Activated T-helper 2 cell treated with anti-CD3 and anti-CD28 coated beads, Interferon-gamma antibody, Interleukin-2, Interleukin-4, amounts not matched to agents 10 μg/mL and 5 μg/mL and 100 μg/mL, durations not matched to agents 14 hours and 24 hours and 36 hours (primary cell): ENCODE measurements at places on chromosomes 5 and 9.

DNA sequence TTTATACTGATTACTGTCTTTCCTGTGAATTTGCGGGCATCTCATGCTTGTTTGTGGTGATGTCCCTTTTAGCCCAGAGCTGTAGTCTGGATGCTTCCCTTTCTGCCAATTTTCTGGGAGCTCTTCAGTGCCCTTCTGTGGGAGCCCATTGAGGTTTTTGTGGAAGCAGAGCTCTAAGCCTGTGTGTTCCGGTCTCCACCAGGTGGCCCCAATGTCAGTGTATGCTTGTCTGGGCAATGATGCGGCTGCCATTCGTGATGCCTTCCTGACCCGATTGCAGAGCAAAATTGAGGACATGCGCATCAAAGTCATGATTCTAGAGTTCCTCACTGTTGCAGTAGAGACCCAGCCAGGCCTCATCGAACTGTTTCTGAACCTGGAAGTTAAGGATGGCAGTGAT lies 35.1 kb downstream of the SH3GLB2 start:
- DNase-seq, result no peak
- H3K27me3 ChIP-seq, result no peaks in the 10 kb centered on the region
- no peak overlapping the region for H3K4me3 ChIP-seq
- H3K36me3 ChIP-seq, result peaks cover 67% of the 10 kb centered on the region
- no peak overlapping the region for H3K27ac ChIP-seq
- H3K4me1 ChIP-seq, result peaks cover 7% of the 10 kb centered on the region

DNA sequence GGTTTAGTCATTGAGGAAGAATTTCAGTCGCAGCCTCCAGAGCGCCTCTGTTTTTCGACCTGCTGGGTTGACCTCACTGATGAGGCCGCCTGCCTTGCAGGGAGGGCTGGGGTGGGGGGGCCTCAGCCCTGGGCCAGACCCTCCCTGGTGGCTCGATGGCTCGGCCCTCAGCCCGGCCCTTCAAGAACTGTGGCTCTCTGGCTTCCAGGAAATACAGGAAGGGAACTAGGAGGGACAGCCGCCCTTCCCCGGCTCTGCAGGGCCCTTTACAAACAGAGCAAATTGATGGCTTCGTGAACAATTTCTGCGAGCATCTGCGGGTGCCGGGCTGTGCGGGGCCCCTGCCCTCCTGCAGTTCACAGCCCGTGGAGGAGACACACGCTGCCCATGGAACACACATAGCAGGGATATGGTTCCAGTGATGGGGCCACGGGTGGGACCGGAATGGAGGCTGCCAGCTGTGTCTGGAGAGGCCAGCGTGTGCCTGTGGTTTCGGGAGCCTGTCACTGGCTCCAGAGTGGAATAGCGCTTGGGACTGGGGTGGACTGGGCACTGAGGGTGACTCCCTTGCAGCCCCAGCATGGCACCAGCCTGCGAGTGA lies 39.6 kb downstream of the COL5A1 start:
- DNase-seq, result no peak
- no peaks in the 10 kb centered on the region for H3K27me3 ChIP-seq
- no peaks in the 10 kb centered on the region for H3K36me3 ChIP-seq
- no peak overlapping the region for H3K4me3 ChIP-seq
- H3K27ac ChIP-seq, result no peak overlapping the region

- peak within 1 kb of the TSS; percentile 95 for H3K4me3 ChIP-seq
- H3K27me3 ChIP-seq, result no peaks in the 10 kb centered on the region
- no peak for DNase-seq
- peak within 1 kb of the TSS; percentile 99 for H3K27ac ChIP-seq
- peaks cover 44% of the 10 kb centered on the region for H3K4me1 ChIP-seq
Measured at GRCh38 chr5:163460562-163461171, at the start of gene HMMR. Gene HMMR (plus strand): TSS chr5:163460632. CDS start chr5:163460693, 61 bp downstream.

GRCh38 chr9:93557366-93558137 lies 18.8 kb upstream of the PHF2 start:
- no peaks in the 10 kb centered on the region for H3K4me1 ChIP-seq
- H3K27ac ChIP-seq, result no peak overlapping the region
- H3K4me3 ChIP-seq, result no peak overlapping the region
- peaks cover 82% of the 10 kb centered on the region for H3K36me3 ChIP-seq

DNA sequence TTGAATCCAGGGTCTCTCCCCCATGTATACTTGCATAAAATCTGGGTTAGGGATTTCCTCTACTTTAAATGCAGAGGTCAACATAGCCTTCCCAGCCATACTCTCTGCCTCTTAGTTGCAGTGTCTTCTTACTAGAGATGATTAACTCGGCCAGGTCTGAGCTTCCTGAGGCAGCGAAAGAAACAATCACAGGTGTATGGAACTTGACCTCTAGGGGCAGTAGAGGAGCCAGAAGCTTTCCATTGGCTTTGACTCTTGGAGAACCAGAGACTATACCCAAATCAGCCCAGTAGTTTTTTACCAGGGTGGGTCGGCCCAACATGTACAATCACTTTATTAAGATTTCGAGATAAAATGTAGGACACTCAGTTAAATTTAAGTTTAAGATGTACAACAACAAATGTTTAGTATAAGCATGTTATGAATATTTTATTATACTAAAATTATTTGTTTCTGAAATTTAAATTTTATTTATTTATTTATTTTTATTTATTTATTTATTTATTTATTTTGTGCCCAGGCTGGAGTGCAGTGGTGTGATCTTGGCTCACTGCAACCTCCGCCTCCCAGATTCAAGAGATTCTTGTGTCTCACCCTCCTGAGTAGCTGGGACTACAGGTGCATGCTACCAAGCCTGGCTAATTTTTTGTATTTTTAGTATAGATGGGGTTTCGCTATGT lies 48.0 kb upstream of the DMRT3 start:
- H3K27ac ChIP-seq, result no peak overlapping the region
- H3K4me3 ChIP-seq, result no peak overlapping the region
- H3K36me3 ChIP-seq, result no peaks in the 10 kb centered on the region
- no peaks in the 10 kb centered on the region for H3K4me1 ChIP-seq
- peaks cover 6% of the 10 kb centered on the region for H3K27me3 ChIP-seq

DNA sequence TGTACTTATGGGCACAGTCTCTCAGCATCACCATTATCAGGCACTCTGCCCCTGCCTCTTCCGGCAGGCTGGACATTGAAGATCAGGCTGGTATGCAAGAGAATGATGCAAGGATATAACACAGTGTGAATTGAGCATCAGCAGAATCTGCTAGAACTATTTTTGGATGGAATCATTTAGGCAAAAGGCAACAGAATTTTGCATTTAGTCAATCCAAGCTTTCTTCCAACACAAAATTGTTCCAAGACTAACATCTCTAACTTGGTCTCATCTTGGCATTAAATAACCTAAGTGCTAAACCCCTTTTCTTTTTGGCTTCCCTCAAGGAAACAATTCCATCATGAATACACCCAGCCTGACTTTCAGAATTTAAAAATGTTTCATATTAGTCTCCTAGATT lies 339.9 kb downstream of the PRELID2 start:
- no peak overlapping the region for H3K4me3 ChIP-seq
- H3K27ac ChIP-seq, result no peak overlapping the region
- no peak for DNase-seq
- no peaks in the 10 kb centered on the region for H3K36me3 ChIP-seq

DNA sequence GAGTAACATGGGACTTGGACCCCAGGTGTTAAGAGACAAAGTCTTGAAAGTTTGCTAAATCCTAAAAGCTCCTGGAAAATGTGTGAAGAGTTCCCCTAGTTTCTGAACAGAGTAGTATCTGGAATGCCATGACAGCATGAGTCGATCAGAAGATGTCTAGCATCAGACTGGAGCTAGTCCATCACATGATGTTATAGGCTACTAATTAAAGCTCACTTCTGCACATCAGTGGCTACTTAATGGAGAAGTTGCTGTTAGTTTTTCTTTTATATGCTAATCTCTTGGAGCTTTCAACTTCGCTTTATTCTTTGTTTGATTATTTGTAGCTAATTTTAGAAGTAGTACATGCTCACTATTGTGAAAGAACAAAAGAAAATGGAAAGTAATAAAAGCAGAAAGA lies 471.3 kb upstream of the KLF4 start:
- no peak overlapping the region for H3K4me3 ChIP-seq
- H3K4me1 ChIP-seq, result no peaks in the 10 kb centered on the region
- no peaks in the 10 kb centered on the region for H3K27me3 ChIP-seq
- no peak overlapping the region for H3K27ac ChIP-seq
- H3K36me3 ChIP-seq, result no peaks in the 10 kb centered on the region

- no peak for DNase-seq
- H3K4me3 ChIP-seq, result no peak overlapping the region
- no peaks in the 10 kb centered on the region for H3K27me3 ChIP-seq
- no peaks in the 10 kb centered on the region for H3K36me3 ChIP-seq
- no peak overlapping the region for H3K27ac ChIP-seq
- H3K4me1 ChIP-seq, result no peaks in the 10 kb centered on the region
Measured at GRCh38 chr9:117535434-117535833, 120.6 kb upstream of the ASTN2 start.

GRCh38 chr9:87831159-87831558 lies 51.5 kb upstream of the SPATA31E1 start:
- H3K4me1 ChIP-seq, result peaks cover 11% of the 10 kb centered on the region
- no peak for DNase-seq
- H3K27me3 ChIP-seq, result peaks cover 9% of the 10 kb centered on the region
- H3K36me3 ChIP-seq, result no peaks in the 10 kb centered on the region
